ENCODE measurements at places on chromosomes 2 and 18.

GRCh38 chr2:152402780-152403759 is 68.1 kb downstream of the FMNL2 start:
- DNase-seq = no peak

DNA sequence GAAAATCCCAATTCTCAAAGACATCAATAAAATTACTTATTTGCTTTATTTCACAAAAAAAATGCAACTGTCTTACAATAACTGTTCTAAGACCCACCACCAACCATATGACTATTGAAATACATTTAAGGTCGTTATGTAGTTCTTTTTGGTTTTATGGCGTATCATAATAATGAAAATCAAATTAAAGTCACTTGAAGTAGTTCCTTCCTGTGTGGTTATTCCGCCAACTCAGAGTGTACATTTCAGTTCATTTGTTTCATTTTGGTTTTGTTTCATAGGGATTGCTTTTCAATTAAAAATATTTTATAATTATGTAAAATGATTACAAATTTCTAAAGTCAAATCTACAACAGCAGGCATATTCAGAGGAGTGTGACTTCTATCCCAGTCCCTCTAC is 45.9 kb upstream of the AAK1 start:
- no peak for DNase-seq

GRCh38 chr2:238943338-238944067 is 95.6 kb downstream of the TWIST2 start:
- DNase-seq = no peak

DNA sequence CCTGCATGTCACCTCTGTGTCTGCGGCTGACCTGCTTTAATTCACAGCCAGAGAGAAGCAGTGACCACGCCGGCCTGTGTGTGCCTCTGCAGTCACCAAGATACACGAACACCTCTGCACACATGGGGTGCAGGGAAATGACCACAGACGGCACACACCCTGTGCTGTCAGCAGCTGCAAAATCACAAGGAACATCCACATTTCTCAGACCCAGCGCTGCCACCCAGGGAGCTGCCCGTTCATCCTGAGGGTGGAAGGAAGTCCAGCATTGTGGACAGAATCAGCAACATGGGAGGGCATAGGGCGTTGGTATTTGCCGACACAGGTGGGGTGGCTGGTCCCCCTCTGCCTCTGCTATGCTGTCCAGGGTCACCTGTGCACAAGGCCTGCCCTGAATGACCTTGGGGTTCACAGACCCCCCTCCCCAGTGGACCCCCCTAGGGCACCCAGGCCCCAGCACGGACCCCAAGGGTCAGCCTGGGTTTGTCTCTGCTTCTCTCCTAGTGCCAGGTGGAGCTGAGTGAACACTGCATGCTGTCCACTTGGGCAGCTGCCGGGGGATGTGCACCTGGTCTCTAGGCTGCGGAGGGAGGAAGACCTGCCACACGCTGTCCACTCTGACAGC is 107.4 kb downstream of the PXDN start:
- no peak for DNase-seq

DNA sequence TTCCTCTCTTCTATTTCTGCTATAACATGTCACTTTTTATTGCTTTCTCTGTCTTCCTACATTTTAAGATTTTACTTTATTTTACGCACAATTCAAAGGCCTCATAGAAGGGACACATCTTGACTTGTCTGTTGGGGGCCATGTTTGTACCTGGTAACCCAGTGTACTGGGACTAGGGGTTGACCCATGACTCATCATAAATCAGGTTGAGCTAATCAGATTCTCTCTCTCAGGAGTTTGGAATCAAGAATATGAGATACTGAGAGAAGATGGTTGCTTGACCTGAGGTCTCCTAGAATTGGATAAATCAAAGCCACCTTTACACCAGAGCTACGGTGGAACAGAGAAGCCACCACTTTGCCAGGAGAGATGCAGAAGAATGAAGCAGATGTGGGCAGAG is 153.0 kb downstream of the UXS1 start:
- no peak for DNase-seq

DNA sequence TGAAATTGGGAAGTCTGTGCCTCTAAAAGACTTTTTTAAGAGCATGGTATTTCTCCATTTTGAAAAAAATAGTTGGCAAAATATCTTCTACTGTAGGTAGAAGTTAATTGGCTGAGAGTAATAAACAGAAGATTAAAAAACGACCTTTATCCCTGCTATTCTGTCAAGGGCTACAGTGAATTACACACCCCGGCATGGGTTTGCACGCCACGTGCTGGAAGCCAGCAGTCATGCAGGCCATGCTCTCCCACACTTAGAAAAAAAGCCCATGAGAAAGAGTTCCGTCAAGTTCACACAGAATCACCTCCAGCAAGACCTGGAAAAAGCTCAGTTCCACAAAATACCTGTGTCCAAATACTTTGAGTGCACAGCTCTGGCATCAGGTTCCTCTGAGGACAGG is 26.8 kb downstream of the FAM110C start:
- no peak for DNase-seq

DNA sequence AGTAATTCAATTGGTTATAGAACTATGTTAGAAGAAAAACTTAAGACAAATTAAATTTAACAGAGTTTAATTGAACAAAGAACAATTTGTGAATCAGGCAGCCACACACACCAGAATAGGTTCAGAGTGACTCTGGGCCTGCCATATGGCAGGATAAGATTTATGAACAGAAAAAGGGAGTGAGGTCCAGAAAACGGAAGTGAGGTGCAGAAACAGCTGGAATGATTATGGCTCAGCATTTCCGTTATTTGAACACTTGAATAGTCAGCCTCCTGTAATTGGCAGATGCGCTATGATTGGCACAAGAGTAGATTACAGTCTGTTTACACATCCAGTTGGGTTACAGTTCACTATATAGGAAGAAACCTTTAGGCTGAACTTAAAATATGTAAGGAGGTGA is 99.0 kb downstream of the MBD2 start:
- no peak for DNase-seq

GRCh38 chr2:94993176-94994062 is 32.1 kb upstream of the MAL start:
- peak; percentile 78 for DNase-seq

- no peak for DNase-seq
Measured at GRCh38 chr2:69405306-69405705, 18.3 kb upstream of the GFPT1 start.

DNA sequence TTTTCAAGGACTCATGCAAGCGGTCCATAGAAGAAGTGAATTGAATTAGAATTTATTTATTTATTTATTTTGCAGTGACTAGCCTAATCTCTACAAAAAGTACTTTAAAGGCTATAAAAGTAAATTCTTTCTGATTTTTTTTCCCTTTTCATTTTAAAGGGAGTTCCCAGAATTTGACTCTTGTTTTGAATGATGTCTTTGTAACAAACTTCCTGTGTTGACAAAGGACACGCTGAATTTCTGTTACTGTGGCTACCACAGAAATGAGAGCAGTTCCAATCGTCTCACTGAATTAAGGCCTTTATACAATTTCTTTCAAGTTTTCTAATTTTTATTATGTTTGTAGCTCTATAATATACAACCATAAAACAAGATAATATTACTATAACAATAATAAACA is 46.3 kb upstream of the LPIN2 start:
- no peak for DNase-seq

- DNase-seq = no peak
Measured at GRCh38 chr2:122707224-122707824, 951.9 kb downstream of the TSN start.

GRCh38 chr2:236565879-236566402 is 3.7 kb upstream of the ACKR3 start:
- no peak for DNase-seq

DNA sequence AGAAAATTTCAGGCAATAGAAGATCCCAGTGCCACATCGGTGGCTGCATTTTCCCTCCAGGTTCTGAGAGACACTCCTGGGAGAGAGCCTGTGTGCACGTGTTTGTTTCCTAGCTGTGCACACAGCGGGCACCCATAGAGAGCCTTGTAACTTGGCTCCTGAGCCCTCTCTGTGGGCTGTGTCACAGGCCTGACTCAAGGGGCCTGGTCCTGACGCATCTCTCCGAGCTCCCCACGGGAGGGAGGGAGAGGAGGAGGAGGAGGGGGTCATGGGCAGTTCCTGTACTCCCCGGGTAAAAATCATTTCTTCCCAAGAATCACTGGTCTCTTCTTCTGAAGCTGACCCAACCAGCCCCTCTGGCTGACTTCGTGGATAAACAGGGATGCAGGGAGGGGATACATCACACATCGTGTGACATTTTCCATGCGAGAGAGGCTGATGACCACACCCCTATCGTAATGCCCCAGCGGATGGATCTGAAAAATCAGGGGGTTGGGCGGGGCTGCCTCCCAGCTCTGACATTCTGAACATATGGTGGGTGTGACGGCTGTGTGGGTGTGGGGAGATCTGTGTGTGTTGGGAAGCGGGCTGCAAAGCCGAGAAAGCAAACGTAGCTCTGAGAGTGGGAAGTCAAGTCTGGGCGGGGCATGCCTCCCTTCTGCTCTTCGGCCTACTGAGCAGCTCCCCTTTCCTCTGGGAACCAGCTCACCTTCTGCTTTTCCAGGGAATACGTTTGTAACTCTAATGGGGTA is 308.3 kb upstream of the HS6ST1 start:
- no peak for DNase-seq

DNA sequence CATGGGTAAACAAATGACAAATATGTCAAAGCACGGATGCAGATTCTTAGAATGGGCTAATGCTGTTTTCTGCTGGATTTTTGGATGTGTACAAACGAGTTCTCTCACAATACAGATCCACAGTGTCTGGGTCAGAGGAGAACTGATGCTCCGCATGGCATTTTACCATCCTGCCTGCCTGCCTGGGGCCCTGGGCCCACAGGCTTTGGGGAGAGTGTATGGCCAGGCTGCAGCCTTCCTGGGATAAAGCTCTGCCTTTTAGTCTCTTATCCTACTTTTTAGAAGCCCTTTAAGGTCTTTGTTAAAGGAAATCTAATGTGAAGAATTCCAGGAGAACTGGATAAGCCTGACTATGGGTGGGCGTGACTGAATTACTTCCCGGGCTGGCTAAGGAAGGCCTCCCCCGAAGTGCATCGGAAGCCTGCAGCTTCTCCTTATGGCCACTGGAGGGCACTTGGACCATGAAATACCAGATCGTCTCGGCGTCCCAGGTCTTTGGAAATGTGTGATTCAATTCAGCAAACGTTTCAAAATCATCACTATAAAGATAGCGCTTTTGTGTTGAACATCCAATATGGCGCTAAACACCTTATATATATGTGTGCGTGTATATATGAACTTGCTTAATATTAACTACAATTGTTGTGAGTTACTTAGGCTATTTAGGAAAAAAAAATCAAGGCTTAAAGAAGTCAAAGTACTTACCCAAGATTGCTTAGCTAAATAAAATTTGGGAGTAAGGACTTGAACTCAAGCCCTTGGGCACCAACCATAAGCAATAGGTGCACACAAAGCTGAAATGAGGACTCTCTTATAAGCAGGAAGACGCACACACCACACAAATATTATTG is 15.2 kb upstream of the DNPEP start:
- DNase-seq = peak; percentile 66

- peak; percentile 94 for DNase-seq
Measured at GRCh38 chr2:71129902-71130151, 202 bp downstream of the MCEE start.

DNA sequence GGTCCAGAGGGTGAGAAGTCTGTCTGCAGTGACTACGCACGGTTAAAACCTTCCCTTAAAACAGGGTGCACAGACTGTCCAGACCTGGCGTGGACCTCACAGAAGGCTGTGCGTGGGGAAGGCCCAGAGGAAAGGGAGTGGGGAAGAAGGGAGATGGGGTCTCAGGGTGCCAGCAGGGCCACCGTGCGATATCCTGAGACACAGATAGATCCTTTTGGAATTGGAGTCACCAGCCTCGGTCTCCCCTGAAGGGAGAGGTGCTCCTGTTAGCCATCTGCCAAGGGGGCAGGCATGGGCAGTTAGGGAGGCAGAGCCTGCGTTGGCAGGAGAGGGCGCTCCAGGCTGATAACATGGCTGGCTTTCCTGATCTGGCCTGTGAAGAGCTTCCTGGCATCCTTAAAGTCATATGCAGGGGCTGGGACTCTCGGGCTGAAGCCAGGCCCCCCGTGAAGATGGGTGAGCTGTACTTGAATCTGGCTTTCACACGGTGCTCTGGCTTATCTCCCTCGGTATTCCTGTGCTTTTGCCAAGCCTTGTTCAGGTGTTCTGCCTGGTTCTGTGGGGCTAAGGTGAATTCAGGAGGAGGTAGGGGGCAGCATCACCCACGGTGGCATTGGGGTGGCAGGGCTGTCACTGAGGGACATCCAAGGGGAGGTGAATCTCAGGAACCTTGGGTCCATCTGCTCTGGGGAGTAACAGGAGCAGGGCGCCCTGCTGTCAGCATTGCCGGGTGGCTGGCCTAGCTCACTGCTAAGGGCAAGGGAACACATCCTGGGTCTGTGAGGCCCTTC is 107.2 kb upstream of the SMAD2 start:
- DNase-seq = no peak

- DNase-seq = no peak
Measured at GRCh38 chr2:221981912-221982470, 316.8 kb downstream of the PAX3 start.

GRCh38 chr2:46461709-46462171 is 17.6 kb upstream of the TMEM247 start:
- peak; percentile 37 for DNase-seq

GRCh38 chr2:3870222-3870621 is 166.8 kb downstream of the DCDC2C start:
- no peak for DNase-seq

DNA sequence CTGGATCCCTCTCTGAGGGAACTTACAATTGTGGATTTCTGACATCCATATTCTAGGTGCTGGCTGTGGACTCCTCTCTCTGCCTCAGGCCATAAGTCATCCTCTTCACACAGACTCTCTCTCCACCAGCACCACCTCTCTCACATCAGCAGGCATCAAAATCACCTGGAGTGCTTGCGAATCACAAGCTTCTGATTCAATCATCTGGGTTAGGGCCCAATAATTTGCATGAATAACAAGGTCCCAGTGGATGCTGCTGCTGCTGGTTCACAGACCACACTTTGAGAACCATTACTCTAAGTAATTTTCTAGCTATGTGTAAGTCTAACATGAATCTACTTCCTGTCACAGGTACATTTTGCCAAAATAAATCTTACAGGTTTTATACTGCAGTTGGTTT is 214.9 kb downstream of the DSEL start:
- DNase-seq = no peak

DNA sequence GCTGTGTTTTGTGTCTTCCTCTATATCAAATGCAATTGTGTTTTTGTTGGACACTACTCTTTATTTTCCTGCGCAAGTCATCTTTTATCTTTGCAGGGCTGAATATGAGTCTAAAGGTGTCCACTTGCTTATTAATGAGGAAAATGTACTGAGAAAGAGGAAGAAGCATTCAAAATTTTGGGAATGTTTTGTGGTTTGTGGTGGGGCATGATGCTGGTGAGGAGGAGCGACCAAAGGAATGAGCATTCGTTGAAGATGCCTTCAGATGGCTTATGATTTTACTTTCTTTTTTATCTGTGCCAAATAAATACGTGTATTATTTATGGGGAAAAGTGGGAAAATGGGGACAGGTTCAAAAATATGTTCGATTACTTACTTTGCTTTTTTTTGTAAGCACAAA is 63.9 kb upstream of the SMIM21 start:
- no peak for DNase-seq

- no peak for DNase-seq
Measured at GRCh38 chr18:48766487-48766886, 184.3 kb downstream of the SMAD7 start.

All from trophoblast cell (in vitro differentiated cells and primary cell).